Glutamatergic neuron (in vitro differentiated cells): ENCODE measurements at places on chromosomes 1 and 21. TPM values are rescaled to one million over a fixed set of nuclear protein-coding genes. Genes with fewer than 3 reads are reported as not detected.

SMIM34 gene
- not detected for total RNA-seq

- H3K27me3 ChIP-seq, result no peaks in the 10 kb centered on the region
- H3K4me3 ChIP-seq, result no peak overlapping the region
- no peak for DNase-seq
These were observed 289.4 kb upstream of the ADGRL4 start for GRCh38 chr1:79295967-79296366.

- H3K4me1 ChIP-seq, result peaks cover 54% of the 10 kb centered on the region
- no peak for DNase-seq
- no peak overlapping the region for H3K4me3 ChIP-seq
- no peak overlapping the region for H3K27ac ChIP-seq
- no peaks in the 10 kb centered on the region for H3K36me3 ChIP-seq
- H3K27me3 ChIP-seq, result peaks cover 13% of the 10 kb centered on the region
These were observed 116.3 kb downstream of the NAV1 start for GRCh38 chr1:201655243-201655642.

DNA sequence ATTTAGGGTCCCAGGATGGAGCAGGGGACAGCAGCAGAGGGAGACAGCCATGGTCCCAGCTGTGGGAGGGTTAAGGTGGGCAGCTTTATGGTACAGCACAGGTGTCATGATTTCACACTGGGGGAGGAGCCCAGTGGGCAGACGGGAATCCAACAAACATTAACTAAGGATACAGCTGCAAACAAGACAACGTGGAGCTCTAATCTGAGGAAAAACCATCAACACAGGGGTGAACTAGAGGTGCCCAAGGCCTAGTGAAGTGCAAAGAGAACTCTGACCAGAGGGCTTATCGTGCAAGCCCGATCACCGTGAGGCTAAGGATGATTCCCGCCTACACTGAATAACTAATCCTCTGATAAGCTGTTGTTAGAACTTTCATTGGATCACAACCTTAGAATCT lies 18.7 kb downstream of the ECE1 start:
- peaks cover 7% of the 10 kb centered on the region for H3K4me1 ChIP-seq
- no peak overlapping the region for H3K27ac ChIP-seq
- H3K4me3 ChIP-seq, result no peak overlapping the region
- H3K36me3 ChIP-seq, result no peaks in the 10 kb centered on the region
- DNase-seq, result no peak

GRCh38 chr1:61743431-61743705 lies 1.1 kb downstream of the PATJ start:
- no peak overlapping the region for H3K27ac ChIP-seq
- H3K4me1 ChIP-seq, result no peaks in the 10 kb centered on the region
- no peaks in the 10 kb centered on the region for H3K36me3 ChIP-seq
- H3K27me3 ChIP-seq, result peaks cover 1% of the 10 kb centered on the region

DNA sequence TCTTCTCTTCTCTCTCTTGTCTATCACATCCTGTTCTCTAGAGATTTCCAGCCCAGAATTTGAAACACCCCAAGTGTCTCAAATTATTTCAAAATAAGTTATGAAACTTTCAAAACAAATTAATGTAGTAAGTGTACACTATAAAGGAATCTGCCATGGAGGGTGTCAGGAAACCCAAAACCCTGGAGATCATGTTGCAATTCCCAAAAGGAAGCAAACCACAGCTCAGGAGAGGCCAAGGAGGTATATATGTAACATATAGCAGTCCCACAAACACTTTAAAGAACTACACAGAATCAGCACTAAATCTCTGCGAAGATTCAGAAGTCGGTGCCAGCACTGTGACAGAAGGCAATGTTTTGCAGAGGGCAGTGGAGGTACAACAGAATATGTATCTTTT lies 26.6 kb downstream of the PTPN14 start:
- no peaks in the 10 kb centered on the region for H3K36me3 ChIP-seq
- H3K4me1 ChIP-seq, result peaks cover 10% of the 10 kb centered on the region
- H3K27ac ChIP-seq, result no peak overlapping the region
- H3K4me3 ChIP-seq, result no peak overlapping the region
- peaks cover 1% of the 10 kb centered on the region for H3K27me3 ChIP-seq
- DNase-seq, result no peak

GRCh38 chr1:228792601-228793000 lies 57.3 kb downstream of the RHOU start:
- peaks cover 7% of the 10 kb centered on the region for H3K27me3 ChIP-seq
- H3K27ac ChIP-seq, result no peak overlapping the region
- no peak overlapping the region for H3K4me3 ChIP-seq
- peaks cover 5% of the 10 kb centered on the region for H3K36me3 ChIP-seq

DNA sequence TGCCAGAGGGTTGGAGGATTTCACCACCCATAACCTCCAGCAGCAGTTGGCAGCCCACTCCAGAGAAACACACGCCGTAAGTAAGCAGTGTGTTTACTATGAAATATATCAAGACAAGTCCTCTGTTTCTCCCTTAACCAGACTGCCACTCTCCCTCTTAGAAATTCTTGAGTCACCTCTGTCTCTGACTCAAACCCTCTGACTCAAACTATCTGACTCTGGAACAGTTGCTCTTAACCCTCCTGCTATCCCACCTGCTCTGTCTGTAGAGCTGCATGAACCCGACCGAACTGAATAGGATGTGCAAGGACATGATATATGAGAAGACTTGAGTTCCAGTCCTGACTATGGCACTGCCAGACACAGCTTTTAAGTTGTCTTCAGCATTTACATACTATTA lies 14.1 kb downstream of the INPP5B start:
- H3K27me3 ChIP-seq, result no peaks in the 10 kb centered on the region
- DNase-seq, result no peak
- H3K36me3 ChIP-seq, result peaks cover 8% of the 10 kb centered on the region
- peak overlapping the region; percentile 66 for H3K4me3 ChIP-seq
- H3K4me1 ChIP-seq, result peaks cover 3% of the 10 kb centered on the region
- no peak overlapping the region for H3K27ac ChIP-seq

GRCh38 chr1:26991310-26992116 lies 2.0 kb upstream of the TRNP1 start:
- H3K36me3 ChIP-seq, result no peaks in the 10 kb centered on the region
- H3K27me3 ChIP-seq, result peaks cover 13% of the 10 kb centered on the region
- no peak for DNase-seq
- H3K4me1 ChIP-seq, result peaks cover 2% of the 10 kb centered on the region
- no peak overlapping the region for H3K27ac ChIP-seq

DNA sequence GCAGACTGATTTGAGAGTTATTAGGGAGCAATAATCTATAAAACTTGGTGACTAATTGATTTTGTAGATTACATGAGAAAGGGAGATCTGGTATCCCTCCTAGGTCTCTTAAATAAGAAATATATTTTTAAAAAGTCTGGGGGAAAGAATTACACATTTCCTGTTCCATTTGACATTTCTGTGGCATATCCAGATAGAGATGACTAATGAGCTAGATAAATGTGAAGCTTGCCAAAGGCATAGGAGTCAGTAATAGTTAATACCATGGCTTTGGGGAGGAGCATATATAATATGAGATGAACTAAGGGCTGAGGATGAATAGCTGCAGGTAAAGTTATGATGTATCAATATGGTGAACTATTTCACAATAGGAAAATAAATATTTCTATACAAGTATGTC lies 663.7 kb downstream of the PTPRC start:
- no peaks in the 10 kb centered on the region for H3K27me3 ChIP-seq
- no peaks in the 10 kb centered on the region for H3K4me1 ChIP-seq
- no peak overlapping the region for H3K4me3 ChIP-seq

- no peaks in the 10 kb centered on the region for H3K4me1 ChIP-seq
- H3K27ac ChIP-seq, result no peak overlapping the region
- no peaks in the 10 kb centered on the region for H3K27me3 ChIP-seq
- no peaks in the 10 kb centered on the region for H3K36me3 ChIP-seq
- no peak overlapping the region for H3K4me3 ChIP-seq
These were observed 128.0 kb downstream of the TGFBR3 start for GRCh38 chr1:91757763-91758460.

DNA sequence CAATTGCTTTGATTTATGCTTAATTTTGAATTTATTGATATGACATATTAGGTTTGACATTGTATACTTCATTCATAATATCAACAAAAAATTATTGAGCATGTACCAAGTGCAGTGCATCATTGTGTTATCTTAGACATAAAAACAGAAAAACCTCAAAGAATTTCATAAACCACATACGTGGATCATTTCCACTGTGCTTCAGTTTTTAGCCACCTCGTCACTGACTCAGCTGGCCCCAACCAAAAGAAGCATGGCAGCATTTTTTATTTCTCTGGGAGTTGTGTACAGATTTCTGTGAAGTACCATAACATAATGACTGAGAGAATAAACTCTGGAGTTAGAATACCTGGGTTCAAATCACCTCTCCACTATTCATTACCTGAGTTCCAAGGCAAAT lies 95.6 kb upstream of the C1orf87 start:
- H3K27me3 ChIP-seq, result no peaks in the 10 kb centered on the region
- no peak for DNase-seq
- no peaks in the 10 kb centered on the region for H3K36me3 ChIP-seq
- no peak overlapping the region for H3K4me3 ChIP-seq
- H3K27ac ChIP-seq, result no peak overlapping the region

- peak overlapping the region; percentile 87 for H3K27ac ChIP-seq
- peak; percentile 22 for DNase-seq
- peaks cover 14% of the 10 kb centered on the region for H3K4me1 ChIP-seq
- peak overlapping the region; percentile 98 for H3K4me3 ChIP-seq
- no peaks in the 10 kb centered on the region for H3K27me3 ChIP-seq
These were observed 1.1 kb downstream of the LPGAT1 start for GRCh38 chr1:211829343-211830054.

GRCh38 chr1:224338150-224338838 lies 8.3 kb upstream of the NVL start:
- peaks cover 3% of the 10 kb centered on the region for H3K4me1 ChIP-seq
- no peak for DNase-seq
- H3K27ac ChIP-seq, result no peak overlapping the region
- H3K36me3 ChIP-seq, result peaks cover 6% of the 10 kb centered on the region

GRCh38 chr21:45588086-45588825 lies 46.0 kb upstream of the SLC19A1 start:
- DNase-seq, result no peak
- peaks cover 5% of the 10 kb centered on the region for H3K27me3 ChIP-seq
- no peak overlapping the region for H3K27ac ChIP-seq
- H3K4me3 ChIP-seq, result no peak overlapping the region

DNA sequence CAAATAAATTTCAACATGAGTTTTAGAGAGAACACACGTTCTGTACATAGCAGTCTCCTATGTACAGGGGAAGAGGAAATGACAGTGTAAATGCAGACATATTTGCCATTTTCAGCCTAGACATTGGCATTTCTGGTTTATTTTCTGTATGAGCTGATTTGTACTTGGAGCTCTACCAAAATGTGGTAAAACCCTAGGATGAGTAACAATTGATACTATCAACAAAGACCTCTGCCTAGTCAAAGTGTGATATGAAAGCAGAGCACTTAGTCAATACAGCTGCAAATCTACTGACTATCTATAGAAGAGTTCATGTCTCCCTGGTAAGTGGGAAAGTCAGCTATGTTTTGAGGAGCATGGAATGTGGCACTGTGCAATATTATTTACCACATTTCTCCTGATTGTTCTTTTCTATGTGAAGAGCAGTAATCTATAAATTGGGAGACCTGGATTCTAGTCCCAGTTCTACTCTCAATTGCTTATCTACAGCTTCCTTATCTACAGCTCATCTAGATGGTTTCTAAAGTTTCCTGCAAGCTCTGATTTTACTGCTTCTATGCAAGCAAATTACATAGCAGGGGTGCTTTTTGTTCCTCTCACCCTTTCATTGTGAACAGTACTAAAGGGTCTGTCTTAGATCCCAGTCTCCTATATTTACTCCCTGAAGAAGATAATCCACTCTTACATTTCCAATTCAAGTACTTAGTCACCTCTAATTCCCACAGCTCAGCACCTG lies 334.2 kb downstream of the NTNG1 start:
- H3K4me3 ChIP-seq, result no peak overlapping the region
- no peaks in the 10 kb centered on the region for H3K27me3 ChIP-seq
- peaks cover 10% of the 10 kb centered on the region for H3K4me1 ChIP-seq
- no peak overlapping the region for H3K27ac ChIP-seq
- DNase-seq, result no peak

MRPL9 gene
- 75.0 TPM for total RNA-seq

- no peak for DNase-seq
- H3K4me1 ChIP-seq, result no peaks in the 10 kb centered on the region
- H3K27me3 ChIP-seq, result peaks cover 2% of the 10 kb centered on the region
- H3K36me3 ChIP-seq, result peaks cover 6% of the 10 kb centered on the region
These were observed 575.8 kb upstream of the PRMT6 start for GRCh38 chr1:106480629-106481028.

DNA sequence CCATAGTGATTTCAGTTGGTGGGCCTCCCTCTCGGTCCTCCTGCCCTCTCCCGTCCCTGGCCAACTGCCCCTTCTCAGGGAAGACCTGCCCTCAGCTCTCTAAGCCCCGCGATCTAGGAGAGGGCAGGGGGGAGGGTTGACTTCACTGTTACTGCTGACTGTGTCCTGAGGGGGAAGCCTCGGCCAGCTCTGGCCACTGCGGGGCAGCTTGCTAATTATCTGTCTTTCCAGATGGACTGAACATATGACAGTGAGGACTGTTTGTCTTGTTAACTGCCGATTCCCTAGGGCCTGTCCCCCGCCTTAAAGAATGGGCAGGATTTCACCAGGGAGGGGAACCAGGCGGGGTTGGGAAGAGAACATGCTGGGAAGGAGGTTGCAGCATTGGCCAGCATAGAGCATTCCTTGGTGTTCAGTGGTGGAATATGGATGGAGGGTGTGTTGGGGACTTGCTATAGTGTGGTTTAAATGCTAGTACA lies 22.9 kb downstream of the NIPAL3 start:
- H3K4me1 ChIP-seq, result peaks cover 35% of the 10 kb centered on the region
- peak overlapping the region; percentile 81 for H3K27ac ChIP-seq
- H3K36me3 ChIP-seq, result no peaks in the 10 kb centered on the region
- peak; percentile 89 for DNase-seq
